ENCODE measurements at places on chromosomes 5 and 9. TPM values are rescaled to one million over a fixed set of nuclear protein-coding genes. Genes with fewer than 3 reads are reported as not detected.

Gene NRG2
- total RNA-seq, result under 0.01 TPM

Gene PCDHB6
- total RNA-seq, result not detected

Gene MCIDAS
- 0.07 TPM for total RNA-seq

Gene FAXDC2
- total RNA-seq, result 0.34 TPM

Gene TEX48
- not detected for total RNA-seq

Gene PHAX
- 51.3 TPM for total RNA-seq

Gene CDX1
- total RNA-seq, result not detected

Gene COMMD10
- total RNA-seq, result 31.8 TPM

Gene TRIM41
- 20.1 TPM for total RNA-seq

Gene AQP7
- total RNA-seq, result 0.07 TPM

Gene PRDM9
- total RNA-seq, result under 0.01 TPM

Gene ROPN1L
- 0.07 TPM for total RNA-seq

Gene MARCOL
- not detected for total RNA-seq

Gene REXO4
- 39.8 TPM for total RNA-seq

Gene PCDHA10
- total RNA-seq, result 1.6 TPM

Gene FCHO2
- total RNA-seq, result 21.4 TPM

Gene TNFSF8
- not detected for total RNA-seq

Gene KIF4B
- total RNA-seq, result under 0.01 TPM

Gene PPP1R26
- 30.4 TPM for total RNA-seq

Gene PAEP
- total RNA-seq, result not detected

Gene ADAMTSL2
- total RNA-seq, result under 0.01 TPM

Gene ZNF622
- 49.7 TPM for total RNA-seq

Gene ZFP37
- 0.68 TPM for total RNA-seq
